ENCODE measurements at places on chromosomes 2 and 18.

DNA sequence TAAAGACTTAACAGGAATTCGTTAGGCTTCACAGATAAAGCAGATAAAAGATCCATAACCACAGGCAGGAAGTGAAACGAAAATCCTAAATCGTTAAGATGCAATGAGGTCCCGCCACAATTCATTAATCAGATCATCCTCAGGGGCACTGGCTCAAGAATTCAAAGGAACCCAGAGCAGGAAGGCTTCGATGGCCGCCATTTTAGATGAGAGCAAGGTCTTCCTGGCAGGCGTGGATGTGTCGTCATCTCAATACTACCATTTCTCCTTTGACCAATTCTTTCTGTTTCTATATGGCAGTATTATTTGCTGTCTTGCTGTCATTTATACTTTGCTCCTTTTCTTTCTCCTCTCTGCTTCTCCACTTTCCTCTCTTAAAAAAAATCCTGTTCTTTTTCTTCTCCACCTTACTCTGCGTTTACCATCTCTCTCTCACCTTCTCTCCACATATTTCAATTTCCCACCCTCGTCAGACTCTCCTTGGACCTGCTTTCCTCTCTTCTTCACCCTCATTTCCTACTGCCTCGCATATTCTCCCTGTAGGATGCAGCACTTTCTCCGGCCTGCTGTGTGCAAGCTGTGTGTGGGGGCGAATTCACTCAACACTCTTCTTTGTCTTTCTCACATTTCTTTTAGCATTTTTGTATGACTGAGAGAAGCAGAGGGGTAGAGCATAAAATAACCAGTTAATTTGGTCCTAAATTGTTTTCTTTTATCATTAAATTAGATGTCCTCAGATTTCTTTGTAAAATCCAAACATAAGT lies 35.1 kb upstream of the LHCGR start:
- DNase-seq, result no peak

DNA sequence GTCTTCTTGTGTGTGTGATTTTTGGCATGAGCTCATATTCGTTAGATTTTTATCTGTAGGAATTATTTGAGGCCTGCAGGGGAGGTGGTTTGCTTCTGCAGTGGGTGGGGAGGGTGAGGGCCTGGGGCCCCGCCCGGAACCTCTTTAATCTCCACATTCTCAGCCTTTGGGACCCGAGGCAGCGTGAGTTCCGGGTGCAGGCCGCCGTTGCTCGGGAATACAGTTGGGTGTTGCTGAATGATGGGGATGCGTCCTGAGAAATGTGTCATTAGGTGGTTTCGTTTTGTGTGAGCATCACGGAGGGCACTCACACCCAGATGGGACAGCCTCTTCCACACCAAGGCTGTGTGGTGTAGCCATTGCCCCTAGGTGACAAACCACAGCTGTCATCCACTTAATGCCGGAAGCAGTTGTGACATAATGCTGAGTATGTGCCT lies 13.7 kb upstream of the GAL3ST2 start:
- DNase-seq, result peak; percentile 57

DNA sequence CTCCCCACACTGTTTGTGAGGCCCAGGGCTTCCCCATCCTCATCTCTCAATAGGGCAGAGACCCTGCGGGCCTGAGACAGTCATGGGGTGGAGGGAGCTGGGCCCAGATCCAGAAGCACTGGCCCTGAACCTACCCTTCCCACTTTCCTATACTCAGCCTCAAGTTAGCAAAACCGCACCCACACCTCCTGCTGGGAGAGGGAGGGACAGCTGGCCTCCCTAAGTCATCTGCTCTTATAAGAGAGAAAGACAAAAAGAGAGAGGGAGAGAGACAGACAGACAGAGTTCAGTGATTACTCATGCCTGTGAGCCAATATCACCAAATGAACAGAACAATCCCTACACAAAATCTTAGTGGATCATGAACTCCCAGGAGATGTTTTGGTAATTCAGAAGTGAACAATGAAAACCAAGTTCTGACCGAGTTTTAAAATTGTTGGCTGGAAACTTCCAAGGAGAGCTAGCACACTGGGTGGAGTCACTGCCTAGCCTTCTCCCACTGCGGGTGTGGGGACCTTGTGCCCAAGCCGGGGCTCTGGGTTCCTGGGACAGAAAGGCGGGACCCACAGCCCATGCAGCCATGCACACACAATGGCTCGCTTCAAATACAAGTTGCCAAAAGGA lies 130.5 kb downstream of the PXDN start:
- DNase-seq, result no peak

GRCh38 chr2:27804146-27804545 lies 32.6 kb downstream of the MRPL33 start:
- DNase-seq, result no peak

DNA sequence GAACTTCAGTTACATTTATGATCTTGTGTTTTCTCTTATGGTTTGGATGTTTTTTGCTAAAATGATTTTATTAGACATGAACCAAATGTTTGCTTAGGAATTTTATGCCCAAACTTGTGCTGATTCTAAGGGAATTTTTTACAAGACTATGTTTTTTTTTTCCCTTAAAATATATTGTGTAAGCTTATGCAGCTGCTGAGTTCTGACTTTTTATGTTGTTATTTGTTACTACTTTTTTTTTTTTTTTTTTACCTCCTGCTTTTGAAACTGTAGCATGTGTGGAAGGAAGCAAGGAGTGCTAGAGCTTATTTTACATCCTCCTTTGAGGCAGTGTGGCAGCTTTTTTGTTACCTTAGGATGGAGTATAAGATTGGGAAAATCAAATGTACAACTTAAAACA lies 6.0 kb upstream of the DNAH7 start:
- DNase-seq, result no peak

DNA sequence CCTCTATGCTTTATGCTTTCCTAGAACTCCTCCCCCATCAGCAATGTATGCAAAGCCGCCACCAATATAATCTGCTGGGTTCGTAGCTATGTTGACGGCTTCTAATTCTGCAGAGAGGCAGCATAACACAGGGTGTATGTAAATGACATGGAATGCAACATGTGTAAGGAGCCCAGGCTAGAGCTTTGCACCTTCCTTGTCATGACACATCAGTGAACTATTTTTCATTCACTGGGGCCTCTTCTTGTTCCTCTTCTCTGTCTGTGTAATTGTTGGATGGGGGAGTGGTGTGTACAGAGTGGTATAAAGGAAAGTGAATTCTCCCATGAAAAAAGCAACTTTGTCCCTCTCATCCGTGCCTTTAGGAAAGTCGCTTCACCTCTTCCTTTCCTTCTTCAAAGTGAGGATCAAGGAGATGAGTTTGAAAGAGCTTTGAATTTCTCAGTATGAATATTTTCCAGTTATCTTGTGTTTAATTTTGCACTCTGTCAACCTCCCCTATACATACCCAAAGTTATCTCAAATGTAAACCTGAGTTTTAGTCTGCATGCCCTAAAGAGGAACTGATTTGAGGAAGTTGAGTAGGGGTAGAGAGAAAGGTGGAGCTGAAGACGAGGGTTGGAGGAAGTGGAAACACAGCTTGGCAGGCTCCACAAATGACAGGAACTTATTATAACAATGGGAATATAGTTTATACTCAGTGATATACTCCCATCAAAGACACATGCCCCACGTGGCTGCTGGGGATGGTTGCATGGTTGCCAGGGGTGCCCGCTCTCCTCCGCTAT lies 74.9 kb upstream of the ARL4C start:
- no peak for DNase-seq

DNA sequence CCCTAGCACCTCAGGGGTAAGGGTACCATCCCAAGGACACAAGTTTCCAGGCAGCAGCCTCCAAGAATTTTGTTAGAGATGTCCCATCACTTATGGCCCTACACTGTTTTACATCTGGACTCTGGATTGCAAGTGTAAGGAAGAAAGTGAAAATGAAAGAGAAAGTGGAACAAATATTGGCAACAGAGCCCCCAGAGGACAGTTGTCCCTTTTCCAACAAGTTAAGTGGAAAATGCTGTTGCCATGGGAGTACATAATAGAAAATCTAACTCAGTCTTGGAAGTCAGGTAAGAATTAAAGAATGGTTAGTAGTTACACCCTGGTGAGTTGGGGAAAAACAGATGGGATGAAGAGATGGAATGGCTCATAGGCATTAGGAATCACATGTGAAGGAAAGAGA lies 50.6 kb downstream of the TTC21B start:
- no peak for DNase-seq

GRCh38 chr2:28430377-28430765 lies 37.7 kb downstream of the FOSL2 start:
- no peak for DNase-seq
